HS-5 (cell line): ENCODE measurements at places on chromosomes 4 and X.

GRCh38 chr4:4388311-4388790 is 1.4 kb downstream of the NSG1 start:
- no peak for DNase-seq

GRCh38 chr4:40306226-40306625 is 28.9 kb upstream of the CHRNA9 start:
- no peak for DNase-seq

- no peak for DNase-seq
Measured at GRCh38 chr4:128721896-128722295, 87.6 kb upstream of the JADE1 start.

DNA sequence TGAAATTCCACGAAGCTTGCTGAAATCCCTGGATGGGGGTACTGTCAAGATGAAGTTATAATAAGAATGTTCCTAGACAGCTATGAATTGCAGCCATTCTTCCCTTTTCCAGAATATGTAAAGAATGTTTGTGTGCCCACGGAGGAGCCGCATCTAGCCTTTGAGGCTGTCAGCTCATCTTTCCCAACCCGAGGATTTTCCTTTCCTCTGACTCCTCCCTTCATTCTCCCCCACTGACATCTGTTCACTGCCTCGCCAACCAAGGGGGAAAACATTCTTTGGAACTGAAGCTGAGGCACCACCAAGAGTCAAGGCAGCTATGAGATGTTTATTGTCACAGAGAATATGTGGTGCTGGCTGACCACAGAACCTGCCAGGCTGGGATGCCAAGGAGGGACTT is 8.8 kb downstream of the NHSL2 start:
- DNase-seq, result no peak

DNA sequence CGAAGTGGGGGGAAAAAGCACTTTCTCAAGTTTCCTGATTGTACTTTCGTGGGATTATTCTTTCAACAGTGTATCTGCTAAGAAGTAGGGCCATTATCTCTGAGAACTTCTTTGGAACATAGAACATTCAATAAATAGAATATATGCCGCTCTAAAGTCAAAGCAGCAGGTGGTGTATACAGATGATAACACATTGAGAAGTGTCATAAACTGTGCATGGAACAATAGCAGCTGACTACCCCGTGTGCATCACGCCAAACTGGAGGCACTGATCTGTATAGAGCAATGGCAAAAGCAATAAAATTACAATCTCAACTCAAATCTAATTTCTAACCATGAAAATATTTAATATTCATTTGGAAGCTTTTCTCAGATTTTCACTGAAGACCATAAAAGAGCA is 175.3 kb downstream of the DCTD start:
- no peak for DNase-seq

GRCh38 chr4:154368060-154368459 is 123.5 kb downstream of the DCHS2 start:
- DNase-seq, result no peak

DNA sequence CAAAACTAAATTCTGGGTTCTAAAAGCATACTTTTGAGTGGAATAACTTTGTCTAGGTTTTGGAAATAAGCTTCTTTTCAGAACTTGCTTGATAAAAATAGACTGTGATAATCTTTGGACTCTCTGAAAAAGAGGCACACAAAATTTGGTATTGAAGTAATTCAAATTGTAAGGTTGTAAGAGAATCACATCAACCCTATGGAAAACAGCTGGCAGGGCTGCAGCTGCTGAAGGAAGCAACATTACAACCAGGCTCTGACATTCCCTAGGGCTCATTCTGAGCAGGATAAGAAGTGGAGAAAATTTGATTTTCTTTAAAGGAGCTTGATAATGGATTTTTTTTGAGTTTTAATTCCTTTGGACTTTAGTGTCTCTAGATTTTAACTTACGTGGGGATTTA is 147.6 kb downstream of the FSTL5 start:
- no peak for DNase-seq

DNA sequence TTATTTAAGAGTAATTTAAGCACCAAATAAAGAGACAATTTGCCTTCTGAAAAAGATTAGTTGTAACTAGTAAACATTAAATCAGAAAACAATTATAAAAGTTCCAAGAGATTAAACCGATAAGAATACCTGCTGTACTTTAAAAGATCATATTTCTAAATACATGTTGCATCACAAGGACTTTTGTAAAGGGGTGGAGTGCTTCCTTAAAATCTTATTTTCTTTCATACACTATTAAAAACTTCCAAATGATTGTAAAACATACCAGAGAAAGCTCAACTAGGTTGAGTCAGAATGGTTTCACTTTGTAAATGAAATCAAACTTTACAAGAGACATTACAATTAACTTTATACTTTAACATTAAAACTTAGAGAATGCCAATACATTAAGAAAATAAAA is 41.8 kb downstream of the ACSL4 start:
- no peak for DNase-seq

- DNase-seq, result no peak
Measured at GRCh38 chr4:156326246-156326645, 372.6 kb upstream of the CTSO start.

- no peak for DNase-seq
Measured at GRCh38 chr4:120000591-120001296, 65.9 kb downstream of the MAD2L1 start.

DNA sequence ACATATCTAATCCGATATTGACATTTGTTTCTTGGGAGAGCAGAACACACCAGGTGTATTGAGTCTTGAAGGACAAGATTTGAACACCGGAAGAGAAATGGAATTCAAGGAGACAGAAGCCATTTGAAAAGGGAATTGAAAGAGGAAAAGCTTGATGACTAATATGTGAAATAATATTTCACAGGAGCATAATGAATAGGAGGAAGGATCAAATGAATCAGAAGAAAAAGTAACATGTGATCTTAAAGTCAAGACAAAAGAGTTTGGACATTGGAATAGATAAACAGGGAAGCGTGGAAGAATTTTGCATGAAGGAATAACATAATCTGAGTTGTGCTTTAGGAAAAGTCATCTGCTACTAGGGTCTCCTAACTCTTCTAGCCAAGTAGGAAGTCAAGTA is 145.5 kb upstream of the PDHA2 start:
- no peak for DNase-seq

- no peak for DNase-seq
Measured at GRCh38 chr4:56048702-56049431, 100.1 kb downstream of the CEP135 start.

- peak; percentile 34 for DNase-seq
Measured at GRCh38 chr4:78864405-78865024, 74.7 kb downstream of the PAQR3 start.

- DNase-seq, result no peak
Measured at GRCh38 chrX:153386097-153386496, 15.1 kb downstream of the PNMA6E start.

- DNase-seq, result no peak
Measured at GRCh38 chr4:105870963-105871362, 24.3 kb upstream of the NPNT start.

- DNase-seq, result no peak
Measured at GRCh38 chr4:5823542-5824211, 69.2 kb downstream of the CRMP1 start.

DNA sequence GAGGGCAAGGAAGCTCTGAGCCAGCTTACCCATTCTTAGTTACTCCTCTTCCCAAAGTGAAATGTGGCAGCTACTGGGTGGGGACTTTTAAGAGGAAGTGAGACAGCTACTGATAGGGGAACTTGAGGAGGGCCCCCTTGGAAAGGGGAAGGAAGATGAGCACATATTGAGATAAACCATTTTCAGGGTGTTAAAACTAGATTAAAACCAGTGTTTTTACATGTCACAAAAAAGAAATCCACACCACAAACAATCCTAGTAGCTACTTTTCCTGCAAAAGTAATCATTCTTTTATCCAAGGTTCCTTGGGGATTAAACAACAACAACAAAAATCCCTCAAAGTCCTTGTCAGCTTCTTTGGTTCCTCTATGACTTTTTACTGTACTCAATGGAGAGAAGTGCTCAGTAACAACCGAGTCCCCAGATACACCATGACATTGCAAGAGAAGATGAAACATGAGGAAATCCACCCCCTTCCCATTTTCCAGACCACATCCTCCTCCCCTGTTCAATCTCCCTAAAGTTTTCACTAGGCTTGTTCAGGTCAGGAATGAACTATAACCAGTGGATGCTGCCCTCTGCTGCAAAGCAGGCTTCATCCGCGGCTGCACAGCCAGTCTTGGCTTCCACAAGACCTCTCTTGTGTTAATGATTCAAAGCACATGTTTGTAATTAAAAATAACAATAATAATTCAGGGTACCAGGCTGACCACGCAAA is 113.5 kb upstream of the TMEM164 start:
- no peak for DNase-seq

DNA sequence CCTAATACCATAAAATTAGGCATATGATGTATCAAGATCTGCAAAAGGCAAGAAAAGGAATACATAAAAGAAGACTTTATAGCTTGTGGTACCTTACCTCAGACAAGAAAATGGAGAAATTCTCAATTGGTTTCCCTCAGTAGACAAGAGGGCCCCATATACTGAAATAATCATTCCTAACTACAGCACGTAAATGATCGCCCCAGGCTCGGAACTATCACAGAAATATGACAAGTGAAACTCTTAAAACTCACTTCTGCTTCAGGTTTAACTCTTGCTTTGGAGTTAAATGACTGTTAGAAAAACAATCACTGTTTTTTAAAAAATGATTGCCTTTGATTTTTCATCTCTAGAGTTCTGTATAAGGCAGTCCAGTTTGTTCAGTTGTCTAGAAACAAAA is 38.6 kb upstream of the NAP1L5 start:
- DNase-seq, result no peak

DNA sequence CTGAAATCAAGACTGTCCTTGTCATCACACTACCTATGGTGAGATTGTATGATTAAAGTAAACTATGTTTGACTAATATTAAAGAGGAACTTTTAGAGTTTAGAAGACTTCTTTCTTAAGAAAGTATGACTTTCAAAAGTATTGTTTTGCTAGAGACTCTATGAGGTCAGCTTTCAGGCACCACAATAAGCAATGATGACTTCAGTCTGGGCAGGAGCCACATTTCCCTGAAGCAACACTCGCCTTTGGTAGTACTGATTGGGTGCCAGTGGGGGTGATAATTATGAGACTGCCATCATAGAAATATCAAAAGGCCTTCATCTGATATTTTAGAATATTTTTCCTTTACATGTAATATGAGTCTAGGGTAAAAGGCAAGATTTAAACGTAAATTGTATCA is 212.6 kb downstream of the DTHD1 start:
- DNase-seq, result no peak

DNA sequence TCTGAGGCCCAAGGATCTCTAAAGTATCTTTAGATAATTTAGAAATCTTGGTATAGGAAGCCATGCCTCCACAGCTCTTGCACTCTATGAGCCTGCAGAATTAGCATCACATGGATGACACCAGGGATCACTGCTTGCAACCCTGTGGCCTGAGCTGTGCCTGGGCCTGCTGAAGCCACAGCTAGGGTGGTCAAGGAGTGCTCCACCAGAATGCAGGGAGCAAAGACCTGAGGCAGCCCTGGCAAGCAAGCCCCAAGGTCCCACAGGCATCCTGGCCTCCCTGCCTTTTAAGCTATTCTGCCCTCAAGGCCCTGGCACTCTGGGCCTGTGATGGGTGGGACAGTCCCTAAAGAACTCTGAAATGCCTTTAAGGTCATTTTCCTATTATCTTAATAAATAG is 105.2 kb upstream of the NALF2 start:
- no peak for DNase-seq

- no peak for DNase-seq
Measured at GRCh38 chr4:112410364-112410763, 105.6 kb downstream of the NEUROG2 start.

DNA sequence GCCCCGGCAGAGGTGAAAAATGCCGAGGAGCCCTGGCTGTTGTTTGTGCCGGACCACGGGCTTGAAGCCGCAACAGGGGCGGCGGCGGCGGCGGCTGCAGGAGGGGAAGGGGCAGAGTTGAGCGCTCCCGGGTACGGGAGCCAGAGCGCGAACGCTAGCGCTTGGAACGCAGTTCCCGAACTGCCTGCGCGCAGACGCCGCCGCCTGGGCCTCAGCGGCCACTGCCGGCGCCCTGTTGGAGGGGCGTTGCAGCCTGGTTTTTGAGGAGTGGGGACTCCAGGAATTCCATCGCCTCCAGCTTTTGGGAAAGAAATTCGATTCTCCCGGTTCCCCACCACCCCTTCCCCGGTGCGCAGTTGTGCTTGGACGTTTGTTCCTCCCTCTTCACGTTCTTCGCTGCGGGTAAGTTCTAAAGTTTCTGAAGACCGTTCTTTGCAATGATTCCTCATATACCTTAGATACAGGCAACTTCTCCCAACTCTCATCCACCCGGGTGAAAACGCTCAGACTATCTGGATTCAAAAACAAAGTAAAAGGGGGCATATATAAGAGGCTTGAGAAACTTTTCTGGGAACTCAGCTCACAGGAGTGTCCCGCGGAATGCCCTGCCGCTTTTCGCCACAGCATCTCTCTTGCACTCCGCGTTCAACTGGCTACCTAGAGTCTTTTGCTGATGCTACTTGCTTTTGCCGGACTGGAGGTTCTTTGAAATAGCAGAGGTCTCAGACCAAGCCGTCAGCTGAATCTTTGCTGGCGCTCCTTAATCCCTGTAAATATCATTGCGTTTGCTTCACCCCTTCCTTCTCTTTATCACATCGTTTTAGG is 1.0 kb downstream of the FAT4 start:
- DNase-seq, result no peak
